ENCODE measurements at places on chromosomes 5 and 9. TPM values are rescaled to one million over a fixed set of nuclear protein-coding genes. Genes with fewer than 3 reads are reported as not detected.

Gene MOB3B
- total RNA-seq = 15.3 TPM

Gene GPRIN1
- 5.9 TPM for total RNA-seq

- no peak for DNase-seq
- no peak overlapping the region for H3K4me3 ChIP-seq
- H3K36me3 ChIP-seq = no peaks in the 10 kb centered on the region
- peaks cover 4% of the 10 kb centered on the region for H3K27me3 ChIP-seq
- H3K27ac ChIP-seq = no peak overlapping the region
These were observed 378.3 kb downstream of the MTRR start for GRCh38 chr5:8247049-8247899.

DNA sequence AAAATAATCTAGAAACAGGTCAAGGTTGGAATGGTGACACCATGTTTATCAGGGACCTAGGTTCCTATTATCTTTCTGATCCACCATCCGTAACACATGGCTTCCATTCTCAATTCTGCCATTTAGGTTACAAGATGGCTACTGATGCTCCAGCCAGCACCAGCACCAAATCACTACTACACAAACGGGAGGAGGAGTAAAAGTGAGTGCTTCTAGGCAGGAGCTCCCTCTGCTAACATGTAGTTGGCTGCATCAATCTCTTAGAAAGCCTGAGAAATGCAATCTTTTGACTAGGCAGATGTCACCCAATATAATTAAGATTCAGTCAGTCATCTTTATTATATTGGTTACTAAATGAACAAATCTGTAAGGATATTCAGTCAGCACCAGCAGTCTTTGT, 515.9 kb downstream of the RAB3C start:
- H3K36me3 ChIP-seq = no peaks in the 10 kb centered on the region
- no peak overlapping the region for H3K27ac ChIP-seq
- H3K27me3 ChIP-seq = no peaks in the 10 kb centered on the region
- H3K4me3 ChIP-seq = no peak overlapping the region

Gene LCN15
- total RNA-seq = not detected

GRCh38 chr9:135069558-135070197, 17.8 kb upstream of the OLFM1 start:
- H3K27me3 ChIP-seq = peaks cover 70% of the 10 kb centered on the region
- H3K4me1 ChIP-seq = no peaks in the 10 kb centered on the region
- H3K36me3 ChIP-seq = no peaks in the 10 kb centered on the region
- H3K27ac ChIP-seq = peak overlapping the region; percentile 53
- no peak for DNase-seq

GRCh38 chr5:177045631-177046030, 23.1 kb downstream of the ZNF346 start:
- DNase-seq = no peak
- H3K4me3 ChIP-seq = no peak overlapping the region
- peaks cover 19% of the 10 kb centered on the region for H3K36me3 ChIP-seq
- H3K4me1 ChIP-seq = no peaks in the 10 kb centered on the region
- no peaks in the 10 kb centered on the region for H3K27me3 ChIP-seq
- H3K27ac ChIP-seq = no peak overlapping the region

- H3K4me3 ChIP-seq = no peak overlapping the region
- peaks cover 15% of the 10 kb centered on the region for H3K4me1 ChIP-seq
- DNase-seq = no peak
- H3K27me3 ChIP-seq = no peaks in the 10 kb centered on the region
- H3K36me3 ChIP-seq = no peaks in the 10 kb centered on the region
- peak overlapping the region; percentile 26 for H3K27ac ChIP-seq
These were observed 30.0 kb downstream of the S1PR3 start for GRCh38 chr9:89021154-89021803.

DNA sequence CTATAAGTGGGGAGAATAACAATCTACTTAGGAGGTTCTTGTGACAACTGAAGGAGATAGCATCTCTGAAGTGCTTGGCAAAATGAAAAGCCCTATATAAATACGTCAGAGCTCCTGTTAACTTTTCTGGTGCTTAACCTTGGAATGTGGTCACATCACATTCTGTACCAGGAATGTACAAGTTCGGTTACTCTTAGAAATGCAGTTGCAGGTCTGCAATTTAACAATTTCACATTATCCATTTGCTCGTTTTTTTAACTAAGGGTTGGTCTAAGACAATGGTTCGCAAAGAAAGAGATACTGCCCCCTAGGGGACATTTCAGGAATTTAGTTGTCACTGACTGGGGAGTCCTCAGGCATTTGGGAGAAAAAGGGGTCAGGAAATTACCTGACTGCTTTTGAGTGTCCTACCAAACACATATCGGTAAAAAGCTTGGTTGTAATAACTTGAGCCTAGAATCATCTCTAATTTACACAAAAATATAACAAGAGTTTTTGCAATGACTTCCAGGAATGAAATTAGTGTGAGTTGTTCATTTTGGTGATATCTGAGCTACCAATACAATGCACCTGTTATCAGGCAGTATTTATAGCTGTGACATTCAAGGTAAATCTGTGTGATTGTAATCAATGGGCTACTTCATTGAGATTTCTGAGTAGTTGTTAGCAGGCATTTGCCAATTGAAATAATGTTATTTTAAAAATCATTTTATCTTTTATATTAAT, 5.4 kb upstream of the HBEGF start:
- H3K36me3 ChIP-seq = no peaks in the 10 kb centered on the region
- peak; percentile 51 for DNase-seq
- H3K27ac ChIP-seq = no peak overlapping the region
- peaks cover 18% of the 10 kb centered on the region for H3K27me3 ChIP-seq
